Activated T-helper 1 cell treated with Interleukin-2 at 50 U/mL for 16 hours (primary cell): ENCODE measurements at places on chromosomes 7 and 10.

GRCh38 chr7:84848219-84848973 lies 338.5 kb downstream of the SEMA3D start:
- DNase-seq = no peak

- no peak for DNase-seq
These were observed 383.0 kb upstream of the SEMA3C start for GRCh38 chr7:81301815-81302214.

DNA sequence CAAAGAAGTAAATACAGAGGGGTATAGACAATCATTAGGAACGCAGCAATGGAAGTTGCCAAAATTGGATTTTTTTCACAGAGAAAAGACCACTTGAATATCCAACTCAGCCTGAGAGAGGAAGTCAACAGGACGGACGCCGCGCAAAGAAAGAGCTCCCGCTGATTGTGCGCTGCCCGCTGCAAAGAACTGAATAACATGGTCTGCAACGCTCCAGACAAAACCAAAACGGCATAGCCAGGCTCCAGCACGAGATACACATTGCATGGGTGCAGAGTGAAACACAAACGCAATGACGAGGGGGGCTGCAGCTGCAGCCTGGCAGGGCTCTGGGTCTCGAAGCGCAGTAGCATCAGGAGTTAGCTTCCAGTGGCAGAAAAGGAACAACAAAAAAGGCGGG lies 113.9 kb upstream of the MGMT start:
- no peak for DNase-seq

- DNase-seq = no peak
These were observed 513.7 kb downstream of the RPS24 start for GRCh38 chr10:78547397-78547796.

DNA sequence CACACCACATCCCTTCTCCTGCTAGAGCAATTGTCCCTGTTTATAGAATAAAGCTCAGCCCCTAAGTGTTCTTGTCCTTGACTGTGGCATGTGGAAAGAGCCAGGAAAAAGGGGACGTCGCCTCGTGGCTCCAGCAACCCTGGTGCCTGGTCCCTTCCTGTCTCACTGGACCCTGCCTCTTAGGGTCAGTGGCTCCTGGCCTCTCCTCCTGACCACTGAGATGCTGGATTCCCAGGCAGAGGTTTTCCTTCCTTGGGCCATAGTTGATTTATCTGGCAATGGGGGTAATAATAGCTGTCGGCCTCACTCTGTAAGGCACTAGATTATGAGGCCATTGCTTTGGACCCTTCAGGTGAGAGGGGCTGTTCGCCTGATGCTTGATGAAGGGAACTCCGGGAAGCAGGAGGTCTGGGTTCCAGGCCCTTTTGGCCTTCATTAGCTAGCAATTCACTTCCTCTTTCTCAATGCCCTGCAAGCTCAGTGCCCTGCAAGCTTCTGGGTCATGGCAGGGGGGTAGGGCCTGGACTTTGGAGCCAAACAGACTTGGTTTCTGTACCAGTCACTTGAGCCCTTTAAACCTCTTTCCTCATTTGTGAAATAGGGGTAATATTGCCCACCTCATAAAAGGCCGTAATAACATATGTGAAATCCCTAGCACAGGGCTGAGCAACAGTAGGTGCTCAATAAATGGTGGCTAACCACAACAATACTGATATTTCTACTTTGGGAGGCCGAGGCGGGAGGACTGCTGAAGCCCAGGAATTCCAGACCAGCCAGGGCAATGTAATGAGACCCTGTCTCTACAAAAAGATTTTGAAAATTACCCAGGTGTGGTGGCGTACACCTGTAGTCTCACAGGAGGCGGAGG lies 1.1 kb downstream of the ASL start:
- DNase-seq = no peak

- DNase-seq = peak; percentile 59
These were observed 78.5 kb downstream of the LHPP start for GRCh38 chr10:124539935-124540641.

- DNase-seq = no peak
These were observed 259.4 kb downstream of the CCSER2 start for GRCh38 chr10:84587789-84588188.

- no peak for DNase-seq
These were observed 106.6 kb downstream of the TPK1 start for GRCh38 chr7:144729226-144729625.

DNA sequence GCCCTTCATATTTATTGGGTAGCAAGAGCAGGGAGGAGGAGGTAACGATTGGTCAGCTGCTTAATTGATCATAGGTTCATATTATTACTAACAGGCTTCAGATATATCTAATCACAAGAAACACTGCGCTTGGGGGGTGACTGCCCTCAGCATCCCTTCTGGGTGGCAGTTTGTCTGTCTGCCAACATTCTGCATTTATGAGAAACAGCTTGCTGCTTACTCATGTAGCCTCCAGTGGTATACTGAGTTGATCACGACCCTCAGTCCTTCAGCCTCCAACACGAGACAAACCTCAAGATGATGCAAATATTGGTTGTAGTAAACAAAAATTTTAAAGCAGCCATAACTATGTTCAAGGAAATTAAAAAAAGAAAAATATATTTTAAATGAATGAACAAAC lies 657.8 kb upstream of the PHF14 start:
- DNase-seq = no peak

- DNase-seq = no peak
These were observed 92.1 kb downstream of the HIP1 start for GRCh38 chr7:75646571-75647102.

DNA sequence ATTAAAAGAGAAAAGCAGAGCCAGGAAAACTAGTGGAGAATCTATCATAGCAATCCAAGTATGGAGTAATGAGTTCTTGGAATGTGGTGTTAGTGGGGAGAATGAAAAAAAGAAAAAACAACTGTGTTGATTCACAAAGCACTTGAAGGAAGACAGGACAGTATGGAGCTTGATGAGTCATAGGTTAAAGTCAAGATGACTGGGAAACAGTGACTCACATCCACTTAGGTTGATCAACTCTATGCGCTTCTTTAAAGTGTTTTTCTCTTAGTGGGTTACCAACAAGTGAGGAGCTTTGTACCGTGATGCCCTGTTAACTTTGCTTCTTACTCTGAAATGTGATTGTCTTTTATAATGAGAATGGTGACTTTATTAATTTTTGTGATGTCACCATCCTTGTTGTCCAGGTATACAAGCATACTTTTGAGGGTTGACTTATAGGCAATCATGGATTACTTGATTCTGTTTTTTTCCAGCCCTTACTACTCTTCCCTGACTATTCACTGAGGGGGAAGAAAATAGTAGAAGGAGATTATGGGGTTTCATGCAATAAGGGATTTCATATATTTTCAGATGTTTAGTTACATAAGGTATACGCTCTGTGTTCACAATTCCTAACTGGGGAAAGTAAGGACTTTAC lies 32.1 kb upstream of the MDFIC start:
- no peak for DNase-seq

- DNase-seq = no peak
These were observed 44.6 kb upstream of the RSBN1L start for GRCh38 chr7:77651575-77652162.

DNA sequence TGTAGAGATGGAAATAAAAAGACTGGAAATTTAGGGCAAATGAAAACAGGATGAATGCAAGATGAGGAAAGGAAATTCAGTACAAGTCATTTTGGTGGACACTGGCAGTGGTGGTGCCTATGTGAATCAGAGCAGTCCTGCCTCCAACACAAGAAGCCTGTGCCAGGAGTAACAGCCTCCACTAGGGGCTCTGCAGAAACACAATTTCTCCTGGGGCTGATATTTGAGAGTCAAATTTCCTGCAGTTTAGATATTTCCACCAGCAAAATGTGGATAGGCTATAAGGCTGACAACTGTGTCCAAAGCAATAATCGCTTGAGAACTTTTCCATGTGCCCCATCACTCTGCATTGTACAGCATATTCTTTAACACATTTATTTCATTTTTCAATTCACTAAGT lies 4.7 kb upstream of the PLXDC2 start:
- DNase-seq = no peak

DNA sequence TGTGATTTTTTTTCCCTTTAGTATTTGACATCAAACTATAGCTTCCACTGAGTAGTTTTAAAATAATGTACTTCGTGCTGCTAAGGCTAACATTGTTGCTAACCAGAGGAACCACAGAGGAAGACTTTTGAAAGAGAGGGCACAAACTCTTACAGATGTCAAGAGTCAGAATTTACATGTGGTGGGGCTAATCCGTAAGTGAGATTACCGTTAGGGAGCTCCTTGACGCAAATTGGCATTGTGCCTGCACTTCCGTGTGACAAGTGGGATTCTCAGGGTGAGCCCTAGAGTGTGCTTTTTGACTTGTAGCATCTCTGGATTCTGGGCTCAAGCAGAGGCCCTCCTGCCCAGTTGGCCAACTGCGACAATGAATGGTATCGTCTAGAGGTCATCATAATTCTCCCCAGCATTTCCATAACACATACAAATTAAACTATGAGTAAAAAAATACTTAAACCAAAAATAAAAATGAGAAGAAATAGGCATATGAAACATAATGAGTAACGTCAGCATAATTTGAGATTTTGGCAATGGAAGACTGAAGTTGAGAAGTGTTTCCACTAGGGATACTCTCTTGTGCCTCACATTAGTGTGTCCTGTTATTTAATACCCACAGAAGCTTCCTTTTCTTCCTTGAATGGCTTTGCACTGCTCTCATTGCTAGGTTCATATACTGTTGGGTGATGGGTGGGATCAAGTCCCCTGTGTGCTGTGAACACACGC lies 164.0 kb downstream of the SDK1 start:
- DNase-seq = no peak

DNA sequence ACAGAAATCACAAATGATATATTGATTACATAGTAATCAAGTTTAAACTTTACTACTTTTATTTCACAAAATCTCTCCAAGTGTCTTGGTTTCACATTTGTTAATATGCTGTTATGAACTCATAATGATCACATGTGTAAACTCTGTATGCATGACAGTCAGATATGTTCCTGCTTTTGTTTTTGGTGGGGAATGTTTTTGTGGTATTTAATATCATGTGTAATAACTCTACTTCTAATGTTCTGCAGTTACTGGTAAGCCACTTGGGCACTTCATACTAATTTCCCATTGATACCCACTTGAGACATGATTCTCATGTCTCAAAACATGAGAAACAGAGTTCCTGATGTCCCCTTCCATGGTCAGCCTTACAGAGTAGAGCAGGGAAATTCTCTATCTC lies 109.1 kb upstream of the INHBA start:
- DNase-seq = no peak

DNA sequence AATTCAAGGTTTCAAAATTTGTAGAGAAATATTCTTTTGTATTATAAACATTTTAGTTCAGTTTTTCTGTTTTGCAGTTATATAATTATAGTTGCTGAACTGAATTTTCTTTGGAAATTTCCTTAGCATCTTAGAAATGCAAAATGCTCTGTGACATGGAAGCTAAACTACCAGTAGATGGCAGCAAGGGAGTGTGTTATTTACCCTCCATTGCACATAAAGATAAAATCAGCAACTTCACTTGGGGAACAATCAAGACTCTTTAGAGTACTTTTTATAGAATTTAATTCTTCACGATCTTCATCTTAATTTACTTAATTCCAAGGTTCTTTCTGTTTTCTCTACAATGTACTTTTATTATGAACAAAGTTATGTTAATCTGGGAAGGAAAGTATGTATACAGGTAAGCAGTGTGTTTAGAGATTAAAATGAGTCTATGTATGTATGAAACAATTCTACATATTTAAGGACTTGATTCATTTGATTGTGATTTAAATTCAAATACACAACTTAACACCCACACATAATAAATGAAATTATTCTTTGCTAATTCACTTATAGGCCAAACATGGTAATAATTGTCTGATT lies 404.2 kb downstream of the THSD7A start:
- no peak for DNase-seq

DNA sequence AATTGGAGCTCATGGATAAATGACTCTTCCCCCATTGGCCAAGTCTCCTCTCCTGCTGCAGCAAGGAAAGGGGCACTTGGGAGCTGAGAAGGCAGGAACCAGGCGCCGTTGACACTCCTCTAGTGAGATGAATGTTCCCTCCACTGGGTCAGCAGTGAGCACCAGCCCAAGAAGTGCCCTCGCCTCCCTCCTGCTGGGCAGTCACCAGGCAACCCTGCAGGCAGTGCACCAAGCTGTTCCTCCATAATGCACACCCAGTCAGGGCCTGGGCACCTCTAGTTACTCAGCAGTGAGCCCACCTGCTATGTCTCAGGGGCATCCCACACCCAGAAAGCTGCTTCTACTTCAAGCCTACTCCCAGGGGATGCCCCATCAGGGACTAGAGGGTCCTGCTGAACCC lies 84.3 kb downstream of the KCNMA1 start:
- no peak for DNase-seq

- no peak for DNase-seq
These were observed 76.4 kb upstream of the CCNY start for GRCh38 chr10:35259769-35260397.
